ENCODE measurements at places on chromosomes 1 and 21.

DNA sequence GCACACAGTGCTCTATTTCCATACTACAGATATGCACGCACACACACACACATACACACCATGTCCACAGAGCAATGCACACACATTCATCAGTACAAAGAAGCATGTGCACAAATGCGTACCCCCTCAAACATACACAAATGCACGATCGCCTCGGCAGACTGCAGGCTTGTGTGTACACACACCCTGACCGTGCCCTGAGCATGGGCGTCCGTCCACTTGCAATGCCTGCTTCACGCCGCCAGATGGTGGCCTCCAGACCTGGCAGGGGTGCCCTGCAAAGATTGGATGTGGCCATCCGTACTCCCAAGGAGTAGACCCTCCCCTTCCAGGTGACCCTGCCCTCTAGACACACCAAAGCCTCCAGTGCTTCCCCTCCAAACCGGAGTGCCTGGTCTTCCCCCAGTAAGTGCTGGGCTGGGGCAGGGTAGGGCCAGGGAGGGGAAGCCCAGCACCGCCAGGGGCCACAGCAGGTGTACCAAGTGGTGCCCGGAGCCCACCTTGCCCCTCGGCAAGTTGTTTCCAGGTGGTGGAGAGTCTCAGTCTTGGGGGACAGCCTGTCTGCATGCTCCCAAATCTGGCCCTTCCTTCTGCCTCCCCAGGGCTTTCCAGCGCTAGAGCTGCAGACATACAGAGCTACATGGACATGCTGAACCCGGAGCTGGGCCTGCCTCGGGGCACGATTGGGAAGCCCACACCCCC is 20.6 kb downstream of the ESPN start:
- DNase-seq, result no peak

DNA sequence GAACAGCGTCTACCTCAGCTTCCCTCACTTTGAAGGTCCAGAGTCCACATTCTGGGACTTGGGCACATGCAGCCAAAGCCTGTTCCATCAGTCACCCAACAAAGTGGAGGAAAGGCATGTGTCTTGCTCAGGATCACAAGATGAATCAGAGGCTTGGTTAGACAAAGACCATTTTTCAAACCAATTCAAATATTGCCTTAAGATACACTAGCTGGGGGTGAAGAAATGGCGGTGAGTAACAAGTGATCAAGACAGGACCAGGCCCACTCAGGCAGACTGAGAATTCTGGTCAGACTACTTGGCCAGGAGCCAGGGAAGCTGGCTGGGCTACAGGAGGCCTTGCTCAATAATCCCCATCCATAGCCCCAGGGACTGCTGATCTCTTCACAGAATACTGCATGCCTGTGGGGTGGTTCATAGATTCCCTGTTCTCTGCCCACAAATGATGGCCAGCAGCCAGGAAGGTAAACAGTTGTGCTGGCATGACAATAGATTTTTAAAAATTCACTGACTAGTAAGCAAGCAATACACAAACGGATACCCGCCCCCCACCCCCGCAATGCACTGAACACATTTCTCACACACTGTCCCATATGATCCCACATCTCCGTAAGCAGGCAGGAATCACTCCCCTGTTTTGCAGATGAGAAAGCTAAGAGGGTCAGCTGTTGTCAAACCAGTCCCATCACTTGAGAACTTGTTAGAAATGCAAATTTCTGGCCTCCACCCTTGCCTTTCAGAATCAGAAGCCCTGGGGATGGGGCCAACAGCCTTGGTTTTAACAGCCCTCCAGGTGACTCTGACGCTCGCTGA is 27.2 kb downstream of the ERI3 start:
- DNase-seq, result no peak

GRCh38 chr1:203320591-203321272 is 15.4 kb downstream of the BTG2 start:
- DNase-seq, result peak; percentile 48

DNA sequence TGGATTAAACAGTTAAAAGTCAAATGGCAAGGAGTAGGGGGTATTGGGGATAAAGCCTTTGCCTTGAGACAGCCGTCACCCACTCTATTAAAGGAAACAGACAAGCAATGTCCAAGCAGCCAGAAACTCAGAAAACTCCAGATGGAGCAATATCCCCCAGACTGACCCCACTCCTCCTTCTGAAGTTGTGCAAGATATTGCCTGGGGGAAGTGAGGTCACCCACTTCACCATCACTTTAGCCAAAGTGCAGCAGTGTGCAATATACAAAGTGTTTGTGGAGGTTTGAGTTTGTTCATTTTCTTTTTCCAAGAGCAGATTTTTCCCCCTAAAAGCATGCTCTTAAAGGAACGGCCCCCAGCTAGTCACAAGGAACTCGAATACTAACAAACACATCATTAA is 125.1 kb downstream of the ETS2 start:
- DNase-seq, result no peak

DNA sequence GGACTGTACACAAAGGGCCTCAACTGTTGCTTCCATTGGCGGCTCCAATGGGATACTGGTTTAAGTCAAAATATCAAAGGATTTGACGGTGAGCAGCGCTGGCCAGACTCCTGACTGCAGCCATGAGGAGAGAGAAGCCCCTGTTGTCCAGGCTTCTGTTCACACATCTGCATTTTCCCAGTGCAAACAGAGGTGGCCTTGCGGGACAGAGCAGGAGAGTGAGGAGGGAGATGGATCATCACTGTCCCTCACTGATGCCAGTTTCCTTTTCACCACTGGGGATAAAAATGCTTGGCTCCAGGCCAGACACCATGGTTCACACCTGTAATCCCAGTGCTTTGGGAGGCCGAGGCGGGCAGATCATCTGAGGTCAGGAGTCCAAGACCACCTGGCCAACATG is 69.2 kb downstream of the SETD4 start:
- DNase-seq, result no peak

- no peak for DNase-seq
Observed at GRCh38 chr1:71850936-71851335, 431.4 kb downstream of the NEGR1 start.

DNA sequence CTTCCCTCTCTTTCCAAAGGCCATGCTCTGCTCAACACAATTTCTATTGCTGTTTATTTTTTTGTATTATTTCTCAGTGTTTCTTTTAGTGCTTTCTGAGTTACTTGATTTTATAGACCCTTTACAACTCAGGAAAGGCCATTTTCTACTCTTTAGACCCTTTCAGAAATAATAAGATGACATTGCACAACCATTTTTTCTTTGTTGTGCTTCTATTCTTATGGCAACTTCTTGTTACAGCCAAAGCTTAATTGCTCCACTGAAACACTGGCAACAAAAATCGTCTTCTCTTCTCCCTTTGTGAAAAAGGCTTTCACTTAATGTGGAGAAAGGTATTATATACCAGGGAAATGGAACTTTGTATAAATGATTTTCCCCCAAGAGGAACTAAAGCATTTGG is 39.0 kb upstream of the SAMSN1 start:
- no peak for DNase-seq

DNA sequence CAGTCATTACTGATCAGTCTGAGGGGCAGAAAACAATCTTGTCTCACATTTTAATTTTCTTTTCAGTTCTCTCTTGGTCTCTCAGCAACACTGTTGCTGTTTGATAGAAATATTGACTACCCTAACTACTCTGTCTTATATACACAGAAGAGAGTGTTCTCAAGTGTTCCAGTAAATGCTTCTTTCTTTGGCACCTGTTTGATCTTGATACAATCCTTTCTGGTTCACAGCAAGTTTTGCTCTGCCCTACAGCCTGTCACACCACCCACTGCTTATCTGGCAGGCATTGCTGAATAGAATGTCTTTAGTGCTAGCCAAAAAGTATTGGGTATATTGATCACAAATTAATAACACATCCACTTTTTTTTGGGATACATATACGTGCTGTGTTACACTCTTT is 75.7 kb upstream of the WLS start:
- no peak for DNase-seq

GRCh38 chr21:33383056-33383888 is 19.9 kb upstream of the IFNGR2 start:
- DNase-seq, result peak; percentile 60

- DNase-seq, result no peak
Observed at GRCh38 chr1:184514447-184514846, 127.6 kb downstream of the C1orf21 start.

- no peak for DNase-seq
Observed at GRCh38 chr1:224065455-224065854, 48.5 kb upstream of the FBXO28 start.

GRCh38 chr1:18950401-18951026 is 6.0 kb downstream of the IFFO2 start:
- DNase-seq, result no peak

DNA sequence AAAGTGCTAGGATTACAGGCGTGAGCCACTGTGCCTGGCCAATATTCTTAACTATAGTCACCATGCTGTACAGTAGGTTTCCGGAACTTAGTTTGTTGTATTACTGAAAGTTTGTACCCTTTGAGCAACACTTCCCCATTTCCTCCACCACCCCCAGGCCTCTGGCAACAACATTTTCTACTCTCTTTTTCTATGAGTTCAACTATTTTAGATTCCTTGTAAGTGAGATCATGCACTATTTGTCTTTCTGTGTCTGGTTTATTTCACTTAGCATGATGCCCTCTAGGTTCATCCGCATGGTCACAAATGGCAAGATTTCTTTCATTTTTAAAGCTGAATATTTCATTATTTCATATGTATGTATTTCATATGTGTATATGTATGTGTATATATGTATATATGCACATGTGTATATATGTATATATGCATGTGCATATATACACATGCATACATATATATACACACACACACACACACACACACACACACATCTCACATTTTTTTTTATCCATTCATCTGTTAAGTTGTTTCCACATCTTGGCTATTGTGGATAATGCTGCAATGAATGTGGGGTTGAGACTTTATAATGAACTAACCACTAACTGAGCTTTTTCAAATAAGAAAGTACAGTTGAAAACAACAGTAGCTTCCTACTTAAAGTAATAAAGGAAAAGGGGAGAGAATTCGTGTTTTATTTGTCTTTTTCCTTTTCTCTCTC is 256.8 kb upstream of the C1orf105 start:
- no peak for DNase-seq

DNA sequence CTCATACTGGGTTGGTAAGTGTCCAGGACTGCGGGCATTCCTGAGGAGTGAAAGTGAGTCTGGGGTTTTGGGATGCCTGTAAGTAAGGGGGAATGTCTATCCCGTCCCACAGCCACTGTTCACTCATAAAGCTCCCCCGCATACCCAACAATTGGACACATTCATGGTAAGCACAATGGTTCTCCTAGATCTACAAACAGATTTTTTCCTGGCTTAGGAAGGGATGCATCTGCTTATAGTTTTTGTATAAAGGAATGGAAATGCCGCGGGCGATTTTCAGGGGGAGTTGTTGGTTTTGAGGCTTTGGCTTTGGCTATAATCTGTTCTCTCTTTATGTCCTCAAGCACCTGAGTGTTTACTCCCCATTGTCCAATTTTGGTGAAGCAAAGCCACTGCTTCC is 7.1 kb downstream of the ERVH48-1 start:
- no peak for DNase-seq

GRCh38 chr1:217139513-217139912 is 416.3 kb upstream of the ESRRG start:
- DNase-seq, result no peak

- DNase-seq, result no peak
Observed at GRCh38 chr1:245771511-245772281, 616.9 kb downstream of the KIF26B start.

DNA sequence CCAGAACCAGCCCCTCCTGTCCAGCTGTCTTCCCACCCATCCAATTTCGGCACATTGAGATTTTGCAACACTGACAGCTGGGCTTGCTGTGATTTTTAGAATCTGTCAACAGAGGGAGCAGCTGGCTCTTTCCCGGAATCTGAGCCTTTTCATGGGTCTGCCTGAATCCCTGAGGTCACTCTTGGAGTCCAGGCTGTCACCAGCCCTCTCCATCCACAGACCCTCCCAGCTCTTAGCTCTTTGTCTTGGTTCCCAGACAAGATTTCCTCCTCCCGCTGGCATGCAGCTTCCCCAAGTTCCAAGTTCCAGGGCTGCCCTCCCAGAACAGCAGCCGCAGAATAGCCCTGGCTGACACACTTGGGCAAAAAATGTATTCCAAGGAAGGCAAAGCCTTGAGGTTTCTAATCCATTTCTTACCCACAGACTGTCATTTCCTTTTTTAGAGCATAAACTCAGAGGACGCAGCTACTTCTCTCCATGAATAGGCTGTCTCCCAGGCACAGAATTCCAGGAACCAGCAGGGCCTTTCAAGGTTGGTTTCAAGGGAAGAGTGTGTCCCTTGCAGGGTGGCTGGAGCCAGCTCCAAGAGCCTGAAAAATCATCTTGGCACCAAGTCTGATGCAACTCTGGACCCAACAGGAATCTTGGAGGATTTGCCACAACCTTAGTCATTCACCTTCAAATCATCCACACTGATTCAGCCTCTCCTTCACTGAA is 7.1 kb upstream of the TMEM61 start:
- DNase-seq, result no peak

DNA sequence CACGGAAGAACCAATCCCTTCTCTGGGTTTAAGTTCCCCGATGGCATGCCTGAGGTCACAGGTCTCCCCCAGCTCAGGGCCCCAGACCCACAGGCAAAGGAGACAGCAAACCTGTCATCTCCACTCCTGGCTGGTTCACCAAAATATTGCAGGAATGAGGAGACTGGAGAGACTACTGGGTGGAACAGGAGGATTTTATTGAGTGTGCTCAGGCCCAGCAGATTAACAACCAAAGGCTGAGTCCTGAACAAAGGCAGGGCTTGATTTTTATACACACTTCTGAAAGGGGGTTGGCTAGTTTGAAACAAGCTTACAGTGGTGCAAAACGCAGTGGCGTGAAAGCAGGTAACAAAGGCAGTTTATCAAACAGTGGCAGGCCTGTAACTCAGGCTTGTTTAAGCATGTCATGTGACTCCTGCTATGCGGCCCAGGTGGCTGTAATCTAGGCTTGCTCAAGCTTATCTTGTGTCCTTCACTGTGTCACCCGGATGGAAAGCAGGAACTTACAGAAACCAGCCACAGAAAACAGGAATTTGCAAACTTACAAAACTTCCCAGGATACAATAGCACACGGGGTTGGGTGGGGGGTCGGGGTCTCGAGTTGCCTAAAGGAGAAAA is 27.4 kb upstream of the KCNJ15 start:
- no peak for DNase-seq

DNA sequence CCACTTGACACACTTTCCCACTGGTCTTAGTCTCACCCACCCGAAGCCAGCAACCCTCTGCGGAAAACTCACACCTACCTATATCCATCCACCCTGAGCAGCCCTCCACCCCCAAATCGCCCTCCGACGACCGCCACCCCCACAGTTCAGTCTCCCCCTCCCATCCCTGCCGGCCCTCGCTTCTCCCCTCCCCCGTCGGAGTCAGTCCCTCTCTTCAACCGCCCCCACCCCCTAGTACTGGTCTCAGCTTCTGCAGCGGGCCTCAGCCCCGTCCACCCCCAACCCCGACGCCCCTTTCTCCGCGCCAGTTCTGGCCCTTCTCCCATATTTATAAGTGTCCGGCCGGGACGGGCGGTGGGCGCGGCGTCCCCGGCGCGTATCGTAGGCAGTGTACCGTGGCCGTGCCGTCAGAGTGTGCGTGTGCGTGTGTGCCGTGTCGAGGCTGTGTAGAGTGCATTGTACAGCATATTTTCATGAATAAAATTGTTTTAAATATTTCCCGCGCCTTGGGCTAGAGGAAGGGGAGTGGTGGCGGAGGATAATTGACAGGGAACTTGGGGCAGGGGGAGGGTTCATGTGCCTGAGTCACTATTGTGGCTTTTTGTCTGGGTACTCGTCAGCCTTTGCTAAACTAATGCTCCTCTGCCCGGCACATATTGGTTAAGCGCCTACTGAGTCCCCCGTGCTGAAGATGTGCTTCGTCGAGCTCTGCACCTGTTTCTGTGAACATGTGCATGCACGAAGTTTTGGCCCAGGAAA is 22.0 kb downstream of the FOXO6 start:
- no peak for DNase-seq

GRCh38 chr1:186511761-186512637 is 51.1 kb upstream of the PDC start:
- DNase-seq, result no peak

Measured in T-helper 17 cell (primary cell).